ENCODE measurements at places on chromosomes 1 and 21.
A peak's percentile ranks its signal among the peaks of the same experiment; 100 is the strongest.

GRCh38 chr1:29396438-29397255, 160.3 kb downstream of the PTPRU start:
- no peak for DNase-seq

DNA sequence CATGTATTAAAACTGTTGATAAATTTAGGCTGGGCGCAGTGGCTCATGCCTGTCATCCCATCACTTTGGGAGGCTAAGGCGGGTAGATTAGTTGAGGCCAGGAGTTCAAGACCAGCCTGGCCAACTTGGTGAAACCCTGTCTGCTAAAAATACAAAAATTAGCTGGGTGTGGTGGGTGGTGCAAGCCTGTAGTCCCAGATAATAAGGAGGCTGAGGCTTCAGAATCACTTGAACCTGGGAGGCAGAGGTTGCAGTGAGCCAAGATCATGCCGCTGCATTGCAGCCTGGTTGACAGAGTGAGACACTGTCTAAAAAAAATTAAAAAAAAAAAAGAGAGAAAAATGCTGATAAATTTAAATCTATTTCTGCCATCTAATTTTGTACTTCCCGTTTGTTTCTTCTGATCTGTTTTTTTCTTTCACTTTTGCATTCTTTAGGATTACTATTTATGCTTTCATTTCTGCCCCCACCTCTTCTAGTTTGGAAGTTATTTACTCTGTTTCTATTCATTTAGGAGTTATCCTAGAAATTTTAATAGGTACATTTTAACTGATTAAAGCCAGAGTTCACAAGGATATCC, 3.2 kb upstream of the DENND1B start:
- DNase-seq, result no peak

DNA sequence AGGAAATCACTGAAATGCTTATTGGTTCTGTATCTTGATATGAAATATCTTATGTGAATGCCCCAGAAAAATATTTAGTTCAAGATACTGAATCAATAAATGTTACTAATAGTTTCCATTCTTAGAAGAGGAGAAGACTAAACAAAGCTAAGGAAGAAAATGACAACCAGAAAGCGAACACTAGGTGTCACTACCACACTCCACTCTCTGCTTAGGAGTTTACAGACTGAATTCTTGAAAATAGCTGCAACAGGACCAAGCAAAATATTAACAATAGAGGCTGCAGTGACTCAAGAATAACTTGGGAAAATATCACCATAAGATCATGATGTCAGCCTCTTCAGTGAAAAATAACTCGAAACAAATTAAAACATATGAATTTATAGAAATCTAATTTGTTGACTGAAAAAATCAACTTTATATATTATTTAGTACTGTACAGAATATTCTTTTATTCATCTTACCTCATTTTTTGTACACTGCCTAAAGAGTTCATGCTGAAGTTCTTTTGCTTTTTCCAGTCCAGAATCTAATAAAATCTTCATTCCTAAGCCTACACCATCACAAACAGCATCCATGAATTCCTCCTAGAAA, 61.6 kb downstream of the KIF14 start:
- DNase-seq, result peak; percentile 44

GRCh38 chr1:229599218-229599954, 26.5 kb downstream of the TAF5L start:
- no peak for DNase-seq

DNA sequence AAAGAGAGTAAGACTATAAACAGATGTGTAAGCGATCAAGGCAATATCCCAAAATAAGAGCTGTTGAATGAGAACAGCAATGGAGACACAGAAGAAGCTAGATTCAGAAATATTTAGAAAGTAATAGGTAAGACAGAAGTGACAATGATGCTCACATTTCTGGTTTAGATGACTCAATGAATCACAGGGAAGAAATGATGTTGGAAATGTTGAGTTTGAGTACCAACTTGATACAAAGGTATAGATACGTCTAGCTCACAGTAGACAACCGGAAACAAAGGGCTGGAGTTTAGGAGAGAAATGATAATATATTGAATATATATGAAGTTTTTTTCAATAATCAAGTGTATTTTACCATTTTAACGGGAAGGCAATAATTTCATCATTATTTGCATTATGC, 6.5 kb downstream of the GATAD2B start:
- DNase-seq, result no peak

DNA sequence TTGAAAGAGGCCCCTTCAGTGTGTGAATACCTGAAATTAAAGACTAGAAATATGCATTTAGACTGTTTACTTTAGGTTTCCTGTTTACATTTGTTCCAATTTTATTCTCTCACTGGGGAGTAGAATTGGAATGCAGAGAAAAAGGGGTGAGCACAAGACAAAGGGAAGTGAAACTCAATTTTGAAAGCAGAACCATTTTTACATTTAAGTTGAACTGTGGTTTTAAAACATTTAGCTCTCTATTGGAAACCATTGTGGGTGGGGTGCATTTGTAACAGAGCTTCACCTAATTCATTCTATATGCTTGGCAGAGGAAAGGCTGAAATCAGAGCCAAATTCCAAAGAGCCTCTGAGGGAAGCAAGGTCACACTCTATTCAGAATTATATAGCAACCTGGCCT, 235.3 kb upstream of the C1orf105 start:
- no peak for DNase-seq

DNA sequence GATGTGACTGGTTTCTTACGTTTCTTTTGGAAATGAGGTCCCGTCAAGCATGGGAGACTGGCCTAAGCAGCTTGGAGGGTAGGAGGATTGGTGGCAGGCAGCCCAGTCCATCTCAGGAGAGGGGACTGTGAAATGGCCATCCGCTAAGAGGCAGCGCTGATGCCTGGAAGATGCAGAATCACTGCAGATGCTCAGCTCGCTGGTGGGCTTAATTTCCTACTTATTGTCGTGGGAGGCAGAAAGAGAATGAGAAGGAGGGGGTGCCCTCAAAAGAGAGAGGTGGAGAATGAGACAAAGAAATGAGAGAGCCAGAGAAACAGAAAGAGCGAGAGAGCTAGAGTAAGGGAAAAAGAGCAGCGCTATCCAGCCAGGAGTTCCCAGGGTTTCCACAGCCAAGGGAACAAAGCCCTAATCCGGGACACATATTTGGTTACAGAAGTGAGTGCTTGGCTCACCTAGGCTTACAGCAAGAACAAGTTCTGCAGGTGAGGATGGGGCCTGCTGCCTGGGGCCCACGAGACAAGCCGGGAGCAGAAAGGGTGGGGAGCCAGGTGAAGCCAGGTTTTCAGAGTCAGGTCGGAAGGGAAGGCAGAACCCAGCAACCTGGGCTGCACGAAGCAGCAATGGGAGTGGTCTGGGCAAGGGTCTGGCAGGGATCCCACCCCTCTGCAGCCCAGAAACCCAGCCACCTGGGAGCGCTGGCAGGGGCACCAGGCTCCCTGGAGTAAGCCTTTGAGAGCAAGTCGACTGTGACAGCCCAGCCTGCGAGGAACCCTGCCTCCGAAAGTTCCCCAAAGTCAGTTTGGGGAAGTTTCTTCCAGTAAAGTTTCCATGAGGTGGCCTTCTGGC, 5.8 kb downstream of the ECE1 start:
- no peak for DNase-seq

- no peak for DNase-seq
Measured at GRCh38 chr1:41925712-41926111, 7.0 kb upstream of the HIVEP3 start.

GRCh38 chr1:162172311-162173102, 103.0 kb downstream of the NOS1AP start:
- DNase-seq, result no peak

- DNase-seq, result no peak
Measured at GRCh38 chr1:117589544-117589943, 16.3 kb upstream of the TENT5C start.

DNA sequence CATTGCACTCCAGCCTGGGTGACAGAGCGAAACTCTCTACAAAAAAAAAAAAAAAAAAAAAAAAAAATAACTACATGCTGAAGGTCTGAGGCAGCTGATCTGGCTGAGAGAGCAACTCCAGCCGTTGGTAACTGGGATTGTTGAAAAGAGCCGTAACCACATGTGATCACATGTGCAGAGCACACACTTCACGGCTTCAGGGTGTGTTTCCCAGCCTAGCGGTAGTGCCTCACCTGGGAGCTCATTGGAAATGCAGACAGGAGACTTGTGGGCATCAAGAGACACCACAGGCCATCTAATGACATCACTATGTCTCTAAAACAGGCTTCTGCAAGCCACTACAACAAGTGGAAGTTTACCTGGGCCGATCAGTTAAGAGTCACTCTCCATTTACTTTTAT, 11.8 kb upstream of the OTUD7B start:
- DNase-seq, result no peak

DNA sequence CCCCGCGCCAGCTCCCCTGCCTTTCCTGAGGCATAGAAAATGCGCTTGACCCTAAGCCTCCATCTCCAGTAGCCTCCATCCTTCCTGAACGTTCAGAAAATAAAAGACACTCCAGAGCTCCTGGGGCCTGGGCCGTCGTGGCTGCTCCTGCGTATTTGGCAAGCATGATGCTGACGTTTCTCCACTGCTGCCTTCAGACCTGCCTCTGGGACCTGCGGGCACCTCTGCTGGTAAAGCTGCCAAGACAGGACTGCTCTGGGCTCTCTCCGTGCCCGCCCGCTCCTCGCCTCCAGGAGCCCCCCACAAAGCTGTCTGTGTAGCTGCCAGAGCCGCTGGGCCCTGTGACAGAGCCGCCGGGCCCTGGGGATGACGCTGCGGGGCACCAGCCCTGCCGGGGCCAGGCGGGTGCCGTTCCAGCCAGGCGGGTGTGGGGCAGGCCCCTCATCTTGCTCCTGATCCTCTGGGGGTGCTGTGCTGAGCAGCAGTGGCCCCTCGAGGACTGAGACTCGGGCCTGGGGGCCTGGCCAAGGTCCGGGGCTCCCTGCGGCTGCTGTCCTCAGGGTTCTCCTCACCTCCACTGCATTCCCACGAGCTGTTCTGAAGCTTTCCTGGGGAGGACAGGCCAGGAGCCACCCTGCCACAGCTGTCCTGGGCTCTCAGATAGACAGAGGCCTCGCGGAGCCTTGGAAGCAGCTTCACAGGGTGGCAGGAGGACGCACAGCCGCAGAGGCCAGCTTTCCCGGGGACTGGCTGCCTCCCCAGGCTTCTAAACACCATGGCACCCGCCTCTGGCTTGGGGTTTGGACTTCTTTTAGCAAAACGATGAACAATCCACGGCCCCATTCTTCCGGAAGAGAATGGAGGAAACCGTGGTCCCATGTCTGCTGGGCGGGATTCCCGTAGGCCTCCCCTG, 48.1 kb downstream of the MORN1 start:
- DNase-seq, result no peak

- no peak for DNase-seq
Measured at GRCh38 chr1:23383577-23384311, 14.1 kb upstream of the ZNF436 start.

DNA sequence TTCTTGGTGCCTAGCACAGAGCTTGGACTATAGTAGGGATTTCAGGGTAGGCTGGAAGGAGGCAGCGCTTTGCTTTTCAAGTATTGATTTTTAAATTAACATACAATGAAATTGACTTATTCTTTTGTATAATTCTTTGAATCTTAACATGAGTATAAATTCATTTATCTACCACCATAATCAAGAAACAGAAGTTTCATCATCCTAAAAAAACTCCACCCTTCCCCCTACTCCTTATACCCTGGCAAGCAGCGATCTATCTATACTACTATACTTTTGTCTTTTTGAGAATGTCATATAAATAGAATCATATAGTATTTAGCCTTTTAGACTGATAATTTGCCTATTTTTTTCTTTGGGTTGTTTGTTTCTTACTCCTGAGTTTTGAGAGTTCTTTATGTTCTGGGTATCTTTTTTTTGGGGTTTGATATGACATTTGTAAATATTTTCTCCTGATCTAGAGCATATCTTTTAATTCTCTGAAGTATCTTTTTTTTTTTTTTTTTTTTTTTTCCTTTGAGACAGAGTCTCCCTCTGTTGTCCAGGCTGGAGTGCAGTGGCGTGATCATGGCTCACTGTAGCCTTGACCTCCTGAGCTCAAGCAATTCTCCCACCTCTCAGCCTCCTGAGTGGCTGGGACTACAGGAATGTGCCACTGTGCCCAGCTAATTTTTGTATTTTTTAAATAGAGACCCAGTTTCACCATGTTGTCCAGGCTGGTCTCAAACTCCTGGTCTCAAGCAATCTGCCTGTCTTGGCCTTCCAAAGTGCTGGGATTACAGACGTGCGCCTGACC, 6.4 kb downstream of the RPS6KC1 start:
- DNase-seq, result no peak

DNA sequence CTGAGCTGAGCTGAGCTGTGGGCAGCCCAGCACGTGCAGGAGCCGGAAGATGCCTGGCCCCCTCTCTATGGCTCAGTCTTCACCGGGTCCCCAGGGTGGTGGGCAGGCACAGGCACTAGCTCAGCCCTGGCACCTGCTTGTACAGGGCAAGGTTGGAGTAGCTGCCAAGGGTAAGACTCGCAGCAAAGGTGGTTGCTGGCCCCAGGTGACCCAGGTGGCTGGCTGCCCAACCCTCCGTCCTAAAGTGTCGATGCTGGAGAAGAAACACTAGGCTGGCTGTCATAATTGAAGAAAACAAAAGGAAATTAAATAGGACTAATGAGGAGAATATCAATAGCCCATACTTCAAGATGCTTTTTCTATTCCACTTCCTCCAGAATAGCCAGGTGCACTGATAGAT, 77.1 kb upstream of the ACTL8 start:
- DNase-seq, result no peak

DNA sequence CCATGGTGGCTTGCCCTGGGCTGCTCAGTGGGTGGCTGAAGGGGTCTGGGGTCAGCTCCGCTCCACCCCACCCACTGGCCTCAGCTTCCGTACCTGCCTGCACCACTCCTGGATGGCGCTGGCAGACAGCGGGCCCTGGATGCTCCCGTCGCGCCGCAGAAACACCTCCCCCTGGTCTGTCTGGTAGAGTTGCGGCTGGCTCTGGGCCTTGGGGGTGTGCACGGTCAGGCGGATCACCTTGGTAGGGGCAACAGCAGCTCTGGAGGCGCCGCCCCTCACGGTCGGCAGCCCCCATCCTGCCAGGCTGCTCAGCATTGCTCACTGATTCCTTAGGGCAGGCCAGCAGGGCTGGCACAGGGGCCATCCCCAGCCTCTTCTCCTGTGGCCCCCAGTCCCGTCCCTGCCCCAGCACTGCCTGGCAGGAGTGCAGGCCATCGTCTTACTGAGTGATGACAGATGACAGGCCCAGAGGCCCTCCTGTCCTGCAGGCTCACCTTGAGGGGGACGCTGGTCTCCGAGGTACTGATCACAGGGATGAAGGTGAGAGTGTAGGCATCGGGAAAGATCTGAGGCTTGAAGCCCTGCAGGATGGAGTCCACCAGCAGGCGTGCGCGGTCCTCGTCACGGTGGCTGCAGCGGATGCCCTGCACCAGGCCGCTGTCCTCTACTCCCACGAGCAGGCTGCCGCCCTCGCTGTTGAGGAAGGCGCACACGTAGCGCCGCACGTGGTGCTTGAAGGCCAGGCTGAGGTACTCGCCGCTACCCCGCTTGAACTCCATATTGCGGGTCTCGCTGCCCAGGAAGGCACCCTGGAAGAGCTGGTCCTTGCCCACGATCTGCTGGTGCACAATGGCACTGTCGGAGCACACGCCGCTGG, 4.1 kb downstream of the SLFNL1 start:
- DNase-seq, result no peak

- DNase-seq, result no peak
Measured at GRCh38 chr1:159535907-159536306, at the start of gene OR10J5. OR10J5 (minus strand) TSS chr1:159536007; CDS start chr1:159536007, 0 bp downstream.

- peak; percentile 22 for DNase-seq
Measured at GRCh38 chr21:41627428-41627827, 119.5 kb upstream of the TMPRSS2 start.

- DNase-seq, result peak; percentile 36
Measured at GRCh38 chr1:240116831-240117769, 25.4 kb downstream of the FMN2 start.
